ENCODE measurements at places on chromosomes 11 and 22.

- no peak for DNase-seq
These were observed 18.5 kb upstream of the MUC2 start for GRCh38 chr11:1055990-1056771.

DNA sequence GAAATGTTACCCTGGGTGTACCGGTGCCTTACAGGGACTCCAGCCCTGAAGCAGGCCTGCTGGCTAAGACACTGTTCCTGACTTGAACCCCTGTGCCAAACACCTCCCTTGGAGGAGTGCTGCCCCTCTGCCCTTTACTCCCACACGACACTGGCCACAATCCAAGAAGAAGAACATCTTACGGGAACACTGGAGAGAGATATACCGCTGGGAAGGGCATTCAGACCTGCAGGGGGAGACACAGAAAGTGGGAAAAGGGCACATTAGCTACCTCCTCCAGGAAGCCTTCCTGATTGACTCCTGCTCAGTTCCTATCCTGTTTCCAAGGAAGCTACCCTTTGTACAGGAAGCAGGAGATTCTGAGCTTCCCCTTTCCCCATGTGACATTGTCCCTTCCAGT is 18.7 kb downstream of the TMPRSS13 start:
- no peak for DNase-seq

GRCh38 chr22:20441631-20442484 is 4.2 kb upstream of the SCARF2 start:
- DNase-seq = no peak

- no peak for DNase-seq
These were observed 658.9 kb upstream of the CCDC179 start for GRCh38 chr11:23519194-23519593.

GRCh38 chr11:15073361-15074205 is at the start of gene CALCB:
CALCB (plus strand) TSS chr11:15073593; CDS start chr11:15074719, 1,126 bp downstream.
- no peak for DNase-seq

Data from CD4-positive, alpha-beta T cell treated with Interleukin-15 for 4 hours (primary cell).